ENCODE measurements at places on chromosomes 5 and 9. TPM values are rescaled to one million over a fixed set of nuclear protein-coding genes. Genes with fewer than 3 reads are reported as not detected.
A peak's percentile ranks its signal among the peaks of the same experiment; 100 is the strongest.

Gene LCN10
- total RNA-seq: not detected

Gene SH3RF2
- total RNA-seq: not detected

Gene RHOBTB3
- 0.97 TPM for total RNA-seq

Gene PCDHB15
- not detected for total RNA-seq

Gene OCLN
- 3.5 TPM for total RNA-seq

Gene ERCC8
- 13.6 TPM for total RNA-seq

Gene RNF183
- total RNA-seq: not detected

Gene PCDHB5
- not detected for total RNA-seq

Gene ZNF462
- not detected for total RNA-seq

DNA sequence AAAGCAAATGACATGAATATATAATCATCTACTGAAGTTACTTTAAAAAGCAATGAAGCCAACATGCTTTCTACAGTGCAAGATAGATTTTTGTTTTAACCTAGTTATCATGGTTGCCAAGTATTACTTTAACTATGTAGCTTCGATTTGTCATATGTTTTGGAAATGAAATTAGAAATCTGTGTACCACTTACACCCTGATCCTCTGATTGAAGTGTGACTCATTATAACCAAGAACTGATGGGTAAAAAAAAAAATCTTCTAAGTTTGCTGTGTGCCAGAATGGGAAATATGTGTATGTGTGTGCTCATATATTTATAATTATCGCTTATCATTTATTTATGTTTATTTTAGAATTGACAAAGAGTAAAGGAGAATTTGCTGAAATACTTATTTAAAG, 9.1 kb upstream of the CDC42SE2 start:
- H3K4me3 ChIP-seq: no peak overlapping the region
- DNase-seq: no peak
- H3K4me1 ChIP-seq: peaks cover 72% of the 10 kb centered on the region
- peaks cover 17% of the 10 kb centered on the region for H3K36me3 ChIP-seq
- H3K27me3 ChIP-seq: no peaks in the 10 kb centered on the region

DNA sequence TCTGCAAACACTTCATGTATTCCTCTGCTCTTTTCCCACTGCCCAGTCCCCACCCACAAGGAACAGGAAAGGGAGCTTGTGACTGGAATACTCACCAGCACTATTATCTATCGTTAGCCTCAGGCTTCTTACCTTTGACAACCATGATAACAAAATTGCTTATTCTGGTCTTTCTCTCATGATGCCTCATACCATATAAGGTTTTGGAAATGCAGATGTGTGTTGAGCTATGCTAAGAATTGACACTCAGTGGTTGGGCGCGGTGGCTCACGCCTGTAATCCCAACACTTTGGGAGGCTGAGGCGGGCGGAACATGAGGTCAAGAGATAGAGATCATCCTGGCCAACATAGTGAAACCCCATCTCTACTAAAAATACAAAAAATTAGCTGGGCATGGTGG, 25.4 kb downstream of the SOX30 start:
- H3K4me1 ChIP-seq: peaks cover 4% of the 10 kb centered on the region
- DNase-seq: no peak
- H3K36me3 ChIP-seq: no peaks in the 10 kb centered on the region

GRCh38 chr9:15155826-15156225, 151.2 kb downstream of the TTC39B start:
- H3K4me3 ChIP-seq: peak overlapping the region; percentile 57
- peaks cover 49% of the 10 kb centered on the region for H3K4me1 ChIP-seq
- H3K36me3 ChIP-seq: no peaks in the 10 kb centered on the region
- no peaks in the 10 kb centered on the region for H3K27me3 ChIP-seq
- peak overlapping the region; percentile 91 for H3K27ac ChIP-seq

- H3K27me3 ChIP-seq: no peaks in the 10 kb centered on the region
- no peak for DNase-seq
- H3K36me3 ChIP-seq: no peaks in the 10 kb centered on the region
- no peak overlapping the region for H3K4me3 ChIP-seq
- H3K27ac ChIP-seq: no peak overlapping the region
Observed at GRCh38 chr9:115198001-115198400, 80.0 kb upstream of the TNC start.

- H3K27ac ChIP-seq: no peak within 1 kb of the TSS
- H3K4me1 ChIP-seq: peaks cover 20% of the 10 kb centered on the region
- no peaks in the 10 kb centered on the region for H3K27me3 ChIP-seq
- peak; percentile 52 for DNase-seq
Observed at GRCh38 chr9:21031091-21031807, at the start of gene HACD4. Gene HACD4, minus strand, starts transcription at chr9:21031640. Its CDS starts 50 bp downstream, at chr9:21031590.

DNA sequence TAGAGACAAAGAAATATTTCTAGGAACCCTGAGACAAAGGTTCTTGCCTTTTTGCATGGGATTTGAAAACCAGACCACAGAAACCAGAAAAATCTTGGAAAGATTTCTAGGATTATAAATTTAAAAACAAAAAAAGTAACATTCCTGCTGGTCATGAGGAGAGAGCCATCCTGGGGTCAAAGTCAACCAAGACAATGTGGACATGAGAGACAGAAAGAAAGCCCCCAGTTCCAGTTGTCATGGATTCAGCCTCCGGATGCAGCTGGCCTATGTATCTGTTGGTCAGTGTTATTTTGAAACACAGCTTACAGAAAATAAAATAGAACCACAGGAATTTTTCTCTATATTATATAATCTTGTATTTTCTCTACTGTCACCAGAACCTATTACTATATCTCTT, 24.4 kb upstream of the RGMB start:
- H3K4me1 ChIP-seq: no peaks in the 10 kb centered on the region
- no peak overlapping the region for H3K4me3 ChIP-seq
- no peak for DNase-seq
- no peaks in the 10 kb centered on the region for H3K27me3 ChIP-seq
- no peak overlapping the region for H3K27ac ChIP-seq

- H3K27me3 ChIP-seq: no peaks in the 10 kb centered on the region
- H3K27ac ChIP-seq: no peak overlapping the region
- peaks cover 4% of the 10 kb centered on the region for H3K4me1 ChIP-seq
- H3K36me3 ChIP-seq: no peaks in the 10 kb centered on the region
- H3K4me3 ChIP-seq: no peak overlapping the region
Observed at GRCh38 chr5:176562189-176562588, 13.0 kb downstream of the CDHR2 start.

Data from Karpas-422 (cell line).